ENCODE measurements at places on chromosomes 16 and 17.

GRCh38 chr16:855471-855870, 54.9 kb upstream of the GNG13 start:
- no peak for DNase-seq

GRCh38 chr17:12866244-12866643, 76.9 kb downstream of the ARHGAP44 start:
- no peak for DNase-seq

DNA sequence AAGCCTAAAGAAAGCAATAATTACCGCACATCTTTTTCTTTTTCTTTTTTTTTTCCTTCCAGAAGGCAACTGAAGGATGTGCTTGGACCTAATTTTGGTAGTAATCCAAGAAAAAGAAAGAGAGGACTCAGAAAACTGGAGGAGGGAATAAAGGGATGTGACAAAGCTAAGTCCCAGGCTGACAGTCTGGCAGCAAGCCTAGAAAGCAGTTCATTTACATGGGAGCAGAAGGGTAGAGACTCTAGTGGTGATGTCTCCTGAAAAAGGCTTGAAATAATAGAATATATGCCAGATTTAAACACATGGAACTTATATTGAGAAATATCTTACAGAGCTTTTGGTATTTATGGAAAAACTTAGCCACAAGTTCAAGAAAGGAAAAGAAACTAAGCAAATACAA, 101.0 kb upstream of the SHISA6 start:
- DNase-seq: no peak

GRCh38 chr17:81335773-81336157, 40.7 kb upstream of the SLC38A10 start:
- no peak for DNase-seq

DNA sequence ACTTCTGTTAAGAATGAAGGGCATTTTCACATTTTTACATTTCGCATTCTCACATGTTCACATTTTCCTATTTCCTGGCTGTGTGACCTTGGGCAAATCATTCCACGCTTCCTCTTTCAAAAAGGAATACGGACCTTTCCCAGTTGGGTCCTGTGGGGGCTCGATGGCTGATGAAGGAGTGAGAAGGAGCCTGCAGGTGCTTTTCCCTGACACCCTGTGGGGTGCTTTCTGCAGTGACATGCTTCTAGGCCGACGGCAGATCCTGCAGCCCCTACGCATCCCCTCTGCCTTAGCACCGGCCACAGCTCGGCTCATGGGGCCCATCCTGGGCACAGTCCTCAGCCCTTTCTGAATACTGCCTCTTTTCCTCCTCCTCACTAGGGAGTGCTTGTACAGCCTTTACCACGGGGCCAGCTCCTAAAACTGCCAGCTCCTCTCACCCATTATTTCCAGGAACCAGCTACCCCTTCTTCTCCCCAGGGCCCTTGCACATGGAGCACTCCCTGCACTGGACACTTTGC, 91.0 kb downstream of the FOXL1 start:
- DNase-seq: no peak

GRCh38 chr17:27430882-27431491, 25.3 kb upstream of the KSR1 start:
- peak; percentile 27 for DNase-seq

DNA sequence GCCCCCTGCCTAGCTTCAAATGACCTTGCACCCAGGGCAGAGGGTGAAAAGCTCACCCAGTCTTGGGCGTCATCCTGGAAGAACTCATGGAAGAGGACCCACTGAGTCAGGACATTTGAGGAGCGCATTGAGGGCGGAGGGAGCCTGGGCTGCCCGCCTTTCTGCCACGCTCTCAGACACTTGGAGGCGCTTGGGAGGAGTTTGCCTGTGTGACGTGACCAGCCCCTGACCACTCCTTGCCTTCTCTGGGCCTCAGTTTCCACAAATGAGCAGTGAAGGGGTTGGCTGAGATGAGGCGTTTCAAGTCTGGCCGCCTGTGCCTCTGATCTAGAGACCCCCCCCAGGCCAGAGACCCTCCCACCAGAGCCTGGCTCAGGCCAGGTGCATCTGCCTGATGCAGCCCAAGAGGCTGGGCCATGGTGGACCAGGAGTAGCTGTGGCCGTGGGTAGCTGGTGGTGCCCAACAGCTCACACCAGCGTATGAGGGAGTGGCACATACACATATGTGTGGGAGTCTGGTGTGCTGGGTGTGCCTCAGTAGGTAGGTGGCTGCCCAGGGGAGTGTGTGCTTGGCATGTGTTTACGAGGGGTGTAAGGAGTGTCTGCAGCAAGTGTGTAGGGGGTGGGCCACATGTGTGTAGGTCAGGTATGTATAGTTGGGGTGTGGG, 80.2 kb upstream of the TOB1 start:
- no peak for DNase-seq

DNA sequence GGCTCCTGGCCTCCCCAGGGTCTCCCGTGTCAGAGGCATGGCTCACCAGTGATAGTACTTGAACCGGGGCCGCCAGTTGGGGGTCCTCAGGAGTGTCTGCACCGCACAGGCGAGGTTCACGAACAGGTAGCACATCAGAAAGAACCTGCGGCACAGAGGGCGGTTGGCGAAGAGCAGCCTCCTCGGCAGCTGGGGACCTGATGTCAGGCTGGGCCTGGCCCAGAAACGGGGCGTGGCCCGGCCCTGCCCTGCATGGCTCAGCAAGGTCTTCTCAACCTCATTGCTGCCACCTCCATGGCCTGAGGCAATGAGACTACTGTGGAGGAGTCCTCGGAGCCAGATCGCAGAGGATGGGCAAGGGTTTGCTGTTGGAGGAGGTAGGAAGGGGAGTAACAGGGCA, 4.1 kb upstream of the LCAT start:
- DNase-seq: no peak

GRCh38 chr16:66166490-66166889, 200.0 kb upstream of the CDH5 start:
- DNase-seq: no peak

- DNase-seq: no peak
These were observed 18.3 kb downstream of the CBX4 start for GRCh38 chr17:79820959-79821330.

- no peak for DNase-seq
These were observed 19.7 kb downstream of the ADCY9 start for GRCh38 chr16:4096509-4096908.

DNA sequence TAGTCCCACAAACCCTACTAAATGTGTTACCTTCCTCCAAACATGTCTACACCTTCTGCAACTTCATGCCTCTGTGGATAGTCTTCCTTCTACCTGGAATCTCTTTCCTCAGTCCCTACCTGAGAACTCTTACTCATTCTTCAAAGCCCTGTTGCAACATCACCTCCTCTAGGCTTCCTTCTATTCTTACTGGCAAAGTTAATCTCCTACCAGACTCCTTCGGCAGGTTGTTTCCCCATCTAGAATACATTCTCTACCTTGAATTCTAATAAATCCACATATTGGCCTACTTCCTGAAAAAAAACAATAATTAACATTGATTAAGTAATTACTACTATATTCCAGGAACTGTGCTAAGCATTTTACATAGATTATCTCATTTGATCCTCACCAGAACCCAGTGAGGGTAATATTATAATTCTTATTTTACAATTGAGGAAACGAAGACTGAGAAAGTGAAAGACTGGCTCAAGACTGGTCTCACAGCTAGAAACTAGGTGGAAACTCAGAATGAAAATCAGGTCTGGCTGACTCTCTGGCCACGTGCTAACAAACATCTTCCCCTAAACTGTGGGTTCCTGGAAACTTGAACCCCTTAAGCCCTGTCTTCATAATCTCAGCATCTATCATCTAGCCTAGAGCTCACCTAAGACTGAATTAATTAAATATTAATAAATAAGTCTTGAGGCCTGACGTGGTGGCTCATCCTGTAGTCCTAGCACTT, 4.6 kb upstream of the STAT3 start:
- DNase-seq: no peak

- DNase-seq: no peak
These were observed 92.4 kb downstream of the YPEL2 start for GRCh38 chr17:59423903-59424302.

DNA sequence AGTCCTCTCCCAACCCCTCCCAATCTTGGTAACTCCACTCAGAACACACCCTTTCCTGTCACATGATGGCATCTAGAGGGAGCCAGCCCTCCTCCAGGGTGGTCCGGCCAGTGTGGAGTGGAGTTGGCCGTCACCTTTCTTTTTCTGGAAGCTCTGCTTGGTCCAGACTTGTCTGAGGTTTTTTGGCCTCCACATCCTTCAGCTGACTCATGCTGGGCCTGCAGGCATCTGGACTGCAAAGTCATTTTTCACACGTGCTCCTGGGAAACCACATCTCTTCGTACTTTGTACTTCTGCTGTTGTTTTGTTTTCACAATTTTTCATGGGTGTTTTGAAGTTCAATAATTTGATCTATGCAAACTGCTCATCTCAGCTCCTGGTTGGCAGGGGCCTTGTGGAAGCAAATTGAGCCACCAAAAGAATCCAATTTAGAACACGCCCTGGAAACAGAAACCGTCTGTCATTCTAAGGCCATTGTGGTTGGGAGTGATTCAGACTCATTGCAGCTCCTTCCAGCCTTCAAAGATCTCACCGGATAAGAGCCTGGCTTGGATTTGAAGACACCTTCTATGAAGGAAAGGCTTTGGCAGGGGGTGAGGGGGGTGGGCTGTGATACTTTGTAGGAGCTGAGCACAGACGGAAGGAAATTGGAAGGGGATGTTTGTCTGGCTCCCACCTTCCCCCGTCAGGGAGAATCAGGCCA, 42.4 kb upstream of the NF1 start:
- no peak for DNase-seq

- DNase-seq: no peak
These were observed 12.8 kb downstream of the CRYM start for GRCh38 chr16:21265104-21265837.

All from iPS DF 6.9 (cell line).